ENCODE measurements at places on chromosomes 6 and 20.

GRCh38 chr6:90790058-90790457, 203.2 kb upstream of the MAP3K7 start:
- peak overlapping the region; percentile 80 for H3K27ac ChIP-seq
- peak overlapping the region; percentile 20 for H3K4me3 ChIP-seq
- no peaks in the 10 kb centered on the region for H3K36me3 ChIP-seq
- H3K27me3 ChIP-seq = no peaks in the 10 kb centered on the region
- DNase-seq = peak; percentile 51

DNA sequence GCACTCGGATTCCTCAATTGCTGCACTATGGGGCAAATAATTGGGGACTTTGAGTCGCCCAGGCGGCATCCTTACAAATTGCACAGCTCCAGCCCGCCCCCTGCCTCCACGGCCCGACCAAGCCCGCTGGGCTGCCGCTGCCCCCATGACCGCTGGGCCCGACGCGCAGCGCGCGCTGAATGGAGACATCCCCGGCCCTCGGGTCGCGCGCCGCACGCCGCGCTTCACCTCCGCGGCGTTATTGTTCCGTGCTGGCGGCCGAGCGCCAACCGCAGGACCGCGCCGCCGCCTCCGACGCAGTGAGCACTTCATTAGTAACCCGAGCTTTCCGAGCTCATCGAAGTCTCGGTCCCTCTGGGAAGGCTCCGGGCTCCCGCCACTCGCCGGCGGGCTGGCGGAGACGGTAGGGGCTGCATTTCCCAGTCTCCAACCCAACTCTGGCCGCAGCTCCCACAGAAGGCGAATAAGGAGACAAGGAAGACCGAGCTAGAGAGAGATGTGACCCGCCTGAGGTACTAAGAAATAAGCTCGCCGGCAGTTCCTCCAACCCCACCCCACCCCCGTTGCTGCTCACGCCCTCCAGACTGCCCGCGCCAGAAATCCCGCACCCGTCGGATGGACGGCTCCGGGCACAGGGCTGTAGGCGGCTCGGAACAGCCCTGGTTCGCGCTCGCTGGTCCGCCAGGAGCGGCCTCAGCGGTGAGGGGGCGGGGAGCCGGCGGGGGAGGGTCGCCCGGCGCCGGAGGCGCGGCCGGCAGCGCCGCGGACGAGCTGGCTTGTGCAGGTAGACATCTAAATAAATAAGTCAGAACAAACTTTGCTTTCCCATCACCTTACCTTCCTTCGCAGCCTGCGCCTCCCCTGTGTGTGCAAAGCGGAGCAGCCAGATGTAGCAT, 703 bp downstream of the EPHA7 start:
- peak overlapping the region; percentile 62 for H3K4me3 ChIP-seq
- H3K4me1 ChIP-seq = peaks cover 4% of the 10 kb centered on the region
- peaks cover 70% of the 10 kb centered on the region for H3K27me3 ChIP-seq
- no peak overlapping the region for H3K27ac ChIP-seq

DNA sequence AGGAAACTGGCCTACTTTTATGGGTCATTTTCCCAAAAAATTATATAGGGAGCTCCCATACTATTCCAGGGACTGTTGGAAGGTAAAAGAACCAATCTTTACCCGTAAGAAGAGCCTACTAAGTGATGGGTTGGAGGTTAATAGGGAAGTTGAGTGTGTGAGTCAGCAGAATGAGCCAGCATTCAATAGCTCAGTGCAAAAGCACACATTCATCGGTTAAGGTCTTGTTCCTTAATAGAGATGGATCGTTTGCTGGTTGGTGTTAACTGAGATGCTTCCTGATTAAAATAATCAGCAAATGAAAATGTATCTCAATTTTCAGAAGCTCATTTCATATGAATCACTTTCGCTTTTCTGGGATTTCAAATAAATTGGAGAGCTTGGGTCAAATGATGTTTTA, 115.3 kb upstream of the MRPS10 start:
- H3K36me3 ChIP-seq = no peaks in the 10 kb centered on the region
- H3K27me3 ChIP-seq = no peaks in the 10 kb centered on the region
- H3K4me1 ChIP-seq = peaks cover 4% of the 10 kb centered on the region
- H3K27ac ChIP-seq = no peak overlapping the region
- no peak overlapping the region for H3K4me3 ChIP-seq
- no peak for DNase-seq

- no peak overlapping the region for H3K27ac ChIP-seq
- H3K4me3 ChIP-seq = no peak overlapping the region
- H3K27me3 ChIP-seq = no peaks in the 10 kb centered on the region
- H3K36me3 ChIP-seq = no peaks in the 10 kb centered on the region
- H3K4me1 ChIP-seq = peaks cover 20% of the 10 kb centered on the region
Measured at GRCh38 chr6:75326557-75327258, 42.1 kb upstream of the TMEM30A start.

GRCh38 chr6:36701401-36701991, 3.9 kb downstream of the RAB44 start:
- H3K36me3 ChIP-seq = no peaks in the 10 kb centered on the region
- no peak overlapping the region for H3K27ac ChIP-seq
- DNase-seq = peak; percentile 27
- H3K4me1 ChIP-seq = peaks cover 7% of the 10 kb centered on the region
- H3K27me3 ChIP-seq = no peaks in the 10 kb centered on the region

GRCh38 chr6:46513533-46513932, 22.3 kb upstream of the RCAN2 start:
- no peak overlapping the region for H3K4me3 ChIP-seq
- no peaks in the 10 kb centered on the region for H3K27me3 ChIP-seq
- no peak for DNase-seq

DNA sequence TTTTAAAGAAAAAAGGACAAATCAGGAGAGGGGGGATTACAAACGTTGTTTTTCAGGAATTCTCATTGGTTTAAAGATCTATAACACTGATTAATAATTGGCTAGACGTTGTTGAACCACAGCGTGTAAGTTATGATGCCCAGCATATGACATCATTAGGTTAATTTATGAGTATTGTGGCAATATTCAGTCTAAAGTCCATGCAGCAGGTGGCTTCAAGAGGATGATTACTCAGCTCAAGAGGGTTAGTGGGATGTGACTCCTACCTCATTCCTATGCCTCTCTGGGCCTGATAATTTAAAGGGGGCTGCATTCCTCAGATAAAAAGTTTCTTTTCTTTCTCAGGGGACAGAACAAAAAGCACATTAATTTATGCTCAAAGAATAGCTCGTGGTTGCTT, 1309.0 kb downstream of the EPHA7 start:
- H3K27ac ChIP-seq = no peak overlapping the region
- H3K36me3 ChIP-seq = no peaks in the 10 kb centered on the region
- no peaks in the 10 kb centered on the region for H3K27me3 ChIP-seq
- no peak overlapping the region for H3K4me3 ChIP-seq
- no peak for DNase-seq
- H3K4me1 ChIP-seq = no peaks in the 10 kb centered on the region

DNA sequence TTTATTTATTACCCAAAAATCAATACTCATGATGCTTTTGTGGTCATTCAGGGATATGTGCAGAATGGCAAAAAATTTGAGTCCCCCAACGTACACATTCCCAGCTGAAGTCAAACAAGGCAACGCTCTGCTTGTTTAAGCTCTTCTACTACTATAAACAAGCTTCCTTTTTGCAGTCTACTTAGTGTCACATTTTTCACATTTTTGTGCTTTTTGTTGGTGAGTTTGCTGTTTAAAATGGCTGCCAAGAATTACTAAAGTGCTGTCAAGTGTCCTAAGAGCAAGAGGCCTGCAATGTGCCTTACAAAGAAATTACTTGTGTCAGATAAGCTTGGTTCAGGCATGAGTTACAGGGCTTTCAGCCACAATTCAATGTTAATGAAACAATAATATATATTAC, 2.1 kb downstream of the WFDC8 start:
- H3K27ac ChIP-seq = no peak overlapping the region
- H3K4me3 ChIP-seq = no peak overlapping the region
- H3K36me3 ChIP-seq = no peaks in the 10 kb centered on the region
- H3K27me3 ChIP-seq = 0 out of 2 replicates have a peak, but pooled peaks cover 6% of the 10 kb centered on the region

DNA sequence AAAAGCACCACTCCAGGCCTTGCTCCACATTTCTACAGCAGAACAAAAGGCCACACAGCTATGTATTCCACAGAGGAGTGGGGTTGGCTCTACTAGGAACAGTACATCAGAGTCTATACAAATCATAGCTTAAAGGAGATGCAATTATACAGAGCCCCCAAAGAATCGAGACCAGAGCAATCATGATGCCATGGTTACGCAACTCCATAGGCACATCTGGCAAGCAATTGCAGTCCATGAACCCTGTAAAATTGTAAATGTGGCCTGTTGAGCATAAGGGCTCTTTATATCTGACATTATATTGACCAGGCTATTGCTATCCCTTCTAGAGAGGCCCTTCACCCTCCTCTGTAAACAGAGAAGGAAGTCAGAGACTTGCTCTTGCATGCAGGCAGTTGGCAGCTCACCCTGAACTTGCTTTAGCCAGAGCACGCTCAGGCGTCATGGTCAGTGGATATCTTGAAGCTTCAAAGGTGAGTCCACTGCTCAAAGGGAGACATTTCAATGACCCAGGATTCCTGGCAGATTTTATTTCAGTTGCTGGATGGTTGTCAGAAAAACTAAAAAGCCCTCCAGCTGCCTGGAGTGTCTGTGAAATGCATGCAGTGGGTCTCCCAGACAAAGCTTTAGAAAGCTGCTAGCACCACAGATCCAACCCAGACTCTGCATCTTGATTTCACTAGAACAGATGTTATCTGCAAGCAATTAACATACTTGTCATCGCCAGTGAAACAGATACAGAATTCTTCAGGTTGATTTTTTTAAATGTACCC, 357.2 kb downstream of the CENPW start:
- no peak overlapping the region for H3K4me3 ChIP-seq
- no peak for DNase-seq
- H3K36me3 ChIP-seq = no peaks in the 10 kb centered on the region
- H3K4me1 ChIP-seq = peaks cover 6% of the 10 kb centered on the region
- no peaks in the 10 kb centered on the region for H3K27me3 ChIP-seq
- H3K27ac ChIP-seq = no peak overlapping the region

- no peak within 1 kb of the TSS for H3K27ac ChIP-seq
- no peaks in the 10 kb centered on the region for H3K27me3 ChIP-seq
- no peaks in the 10 kb centered on the region for H3K4me1 ChIP-seq
- DNase-seq = peak; percentile 88
- no peaks in the 10 kb centered on the region for H3K36me3 ChIP-seq
Measured at GRCh38 chr20:32761831-32762753, at the start of gene DNMT3B. Gene DNMT3B, plus strand, starts transcription at chr20:32762385. Its CDS starts 17,939 bp downstream, at chr20:32780324.

All from GM23248 (cell line).